Stimulated activated CD4-positive, alpha-beta T cell treated with anti-CD3 and anti-CD28 coated beads, TNF-alpha, amount 100 ng/mL, for 4 hours (primary cell): ENCODE measurements at places on chromosomes 3 and 15.

DNA sequence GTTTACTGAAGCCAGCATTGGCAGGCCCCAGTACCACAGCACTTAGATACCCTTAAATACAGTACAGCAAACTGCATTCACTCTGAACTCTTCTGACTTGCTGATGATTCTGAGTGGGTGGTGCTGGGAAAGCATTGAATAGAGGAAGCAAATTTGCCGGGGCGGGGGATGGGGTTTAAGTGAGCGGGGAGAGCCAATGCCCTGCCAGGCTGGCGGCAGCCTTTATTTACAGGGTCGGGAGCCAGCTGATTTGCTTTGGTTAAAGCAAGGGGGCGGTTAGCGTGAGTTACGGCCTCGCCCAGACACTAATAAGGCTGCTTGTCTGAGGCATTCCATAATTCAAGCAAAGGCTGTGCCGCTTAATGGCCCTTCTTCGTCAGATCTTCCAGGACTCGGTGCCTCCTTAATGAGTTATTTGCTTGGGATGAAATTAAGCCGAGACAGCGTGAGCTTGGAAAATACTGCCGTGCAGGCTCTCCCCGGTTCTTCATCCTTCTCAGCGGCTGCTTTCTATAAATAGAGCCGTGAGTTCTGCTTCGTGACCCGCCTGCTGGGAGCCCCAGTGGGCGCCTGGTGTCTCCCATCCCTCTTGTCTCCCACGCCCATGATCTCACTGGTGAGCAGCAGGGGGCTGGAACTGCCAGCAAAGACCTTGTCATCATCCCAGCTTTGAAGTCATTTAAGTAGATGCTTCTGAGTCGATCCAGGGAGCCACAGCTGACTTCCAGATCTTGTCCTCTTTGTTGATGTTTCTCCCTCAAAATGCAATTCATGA, 25.8 kb downstream of the SPSB4 start:
- peak; percentile 7 for DNase-seq

DNA sequence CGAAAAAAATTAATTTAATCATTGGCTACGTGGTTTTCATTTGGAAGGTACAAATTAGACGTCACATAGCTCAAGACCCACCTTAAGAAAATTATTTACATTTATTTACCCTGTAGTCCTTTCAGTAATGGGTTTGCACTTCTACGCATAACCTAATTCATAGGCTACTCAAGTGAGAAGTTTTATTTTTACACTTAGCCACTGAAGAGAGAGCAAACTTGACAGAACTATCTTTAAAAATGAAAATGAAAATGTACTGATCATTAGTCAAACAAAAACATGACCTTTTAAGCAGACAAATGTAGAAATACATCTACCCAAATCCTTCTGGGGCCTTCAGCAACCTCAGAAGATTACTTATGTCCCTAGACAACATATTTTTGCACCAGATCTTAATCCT, 269.4 kb upstream of the TTC14 start:
- no peak for DNase-seq

GRCh38 chr15:29043736-29044502, 158.1 kb downstream of the APBA2 start:
- DNase-seq, result no peak

DNA sequence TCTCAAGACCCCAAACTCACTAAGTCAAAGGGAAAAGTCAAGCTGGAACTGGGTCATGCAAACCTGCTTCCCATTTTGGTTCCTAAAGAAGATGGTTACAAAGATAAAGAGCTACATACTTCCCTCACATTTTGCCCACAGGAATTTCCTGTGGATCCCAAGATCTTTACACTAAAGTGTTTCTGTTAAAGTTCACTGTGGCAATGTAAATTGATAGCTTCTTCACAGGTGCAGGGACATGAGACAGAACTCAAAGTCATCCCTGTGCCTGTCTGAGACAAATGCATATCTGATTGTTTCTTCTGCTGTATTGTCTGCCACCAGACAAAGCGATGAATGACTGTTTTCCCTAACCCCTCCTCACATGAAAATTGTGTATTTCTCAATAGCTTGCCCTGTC, 567.8 kb downstream of the ZIC1 start:
- no peak for DNase-seq

DNA sequence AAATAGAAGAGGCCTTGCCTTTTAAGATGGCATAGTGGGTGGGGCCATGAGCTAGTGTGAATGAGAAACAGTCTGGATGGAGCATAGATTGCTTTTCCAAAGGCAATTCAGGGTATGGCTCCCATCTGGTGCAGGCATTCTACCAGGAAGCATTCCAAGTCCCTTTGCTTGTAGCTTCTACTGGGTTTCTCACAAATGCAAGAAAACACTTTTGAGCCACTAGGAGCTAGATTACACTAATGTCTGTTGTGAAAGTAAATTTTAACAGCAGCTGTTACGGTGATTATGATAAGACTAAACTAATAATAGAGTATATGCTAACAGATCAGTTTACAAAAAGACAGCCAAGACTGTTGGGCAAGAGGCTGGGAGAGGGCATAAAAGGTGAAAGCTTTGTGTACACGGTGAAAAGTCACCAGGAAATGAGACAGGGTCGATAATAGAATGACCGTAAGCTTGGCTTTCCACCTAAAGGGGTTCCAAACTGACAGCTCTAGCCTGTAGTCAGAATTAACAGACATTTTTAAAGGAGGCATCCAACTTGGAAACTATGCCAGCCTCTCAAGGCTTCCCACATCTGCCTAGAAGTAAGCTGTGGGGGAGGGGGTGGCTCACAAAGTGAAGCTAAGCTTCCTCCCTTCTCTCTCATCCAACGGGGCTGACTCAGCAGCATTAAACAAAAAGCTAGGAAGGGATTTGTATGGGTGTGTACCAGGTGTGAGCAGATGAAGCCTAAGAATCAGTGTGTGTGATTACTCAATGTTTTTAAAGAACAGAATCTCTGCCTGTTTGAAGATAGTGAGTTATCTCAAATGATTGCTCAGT, 61.1 kb upstream of the GPD1L start:
- no peak for DNase-seq

DNA sequence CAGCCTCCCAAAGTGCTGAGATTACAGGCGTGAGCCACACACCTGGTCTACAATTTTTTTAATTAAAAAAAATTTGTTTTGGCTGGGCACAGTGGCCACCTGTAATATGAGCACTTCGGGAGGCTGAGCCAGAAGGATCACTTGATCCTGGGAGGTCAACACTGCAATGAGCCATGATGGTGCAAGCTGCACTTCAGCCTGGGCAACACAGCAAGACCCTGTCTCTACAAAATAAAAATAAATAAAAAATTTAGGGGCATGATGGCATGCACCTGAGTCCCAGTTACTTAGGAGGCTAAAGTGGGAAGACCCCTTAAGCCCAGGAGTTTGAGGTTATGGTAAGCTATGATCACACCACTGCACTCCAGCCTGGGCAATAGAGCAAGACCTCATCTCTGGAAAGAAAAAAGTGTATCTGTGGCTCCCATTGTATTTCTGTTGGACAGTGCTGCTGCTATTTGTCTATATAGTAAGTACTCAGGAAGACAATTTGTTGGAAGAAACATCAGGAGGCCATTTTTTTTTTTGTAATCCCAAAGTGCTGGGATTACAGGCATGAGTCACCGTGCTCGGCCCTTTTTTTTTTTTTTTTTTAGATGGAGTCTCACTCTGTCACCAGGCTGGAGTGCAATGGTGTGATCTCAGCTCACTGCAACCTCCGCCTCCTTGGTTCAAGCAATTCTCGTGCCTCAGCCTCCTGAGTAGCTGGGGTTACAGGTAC, 27.5 kb upstream of the SH3BP5 start:
- no peak for DNase-seq
